Activated naive CD4-positive, alpha-beta T cell treated with Interleukin-2 at 50 U/mL for 16 hours (primary cell): ENCODE measurements at places on chromosomes 2 and 18.

DNA sequence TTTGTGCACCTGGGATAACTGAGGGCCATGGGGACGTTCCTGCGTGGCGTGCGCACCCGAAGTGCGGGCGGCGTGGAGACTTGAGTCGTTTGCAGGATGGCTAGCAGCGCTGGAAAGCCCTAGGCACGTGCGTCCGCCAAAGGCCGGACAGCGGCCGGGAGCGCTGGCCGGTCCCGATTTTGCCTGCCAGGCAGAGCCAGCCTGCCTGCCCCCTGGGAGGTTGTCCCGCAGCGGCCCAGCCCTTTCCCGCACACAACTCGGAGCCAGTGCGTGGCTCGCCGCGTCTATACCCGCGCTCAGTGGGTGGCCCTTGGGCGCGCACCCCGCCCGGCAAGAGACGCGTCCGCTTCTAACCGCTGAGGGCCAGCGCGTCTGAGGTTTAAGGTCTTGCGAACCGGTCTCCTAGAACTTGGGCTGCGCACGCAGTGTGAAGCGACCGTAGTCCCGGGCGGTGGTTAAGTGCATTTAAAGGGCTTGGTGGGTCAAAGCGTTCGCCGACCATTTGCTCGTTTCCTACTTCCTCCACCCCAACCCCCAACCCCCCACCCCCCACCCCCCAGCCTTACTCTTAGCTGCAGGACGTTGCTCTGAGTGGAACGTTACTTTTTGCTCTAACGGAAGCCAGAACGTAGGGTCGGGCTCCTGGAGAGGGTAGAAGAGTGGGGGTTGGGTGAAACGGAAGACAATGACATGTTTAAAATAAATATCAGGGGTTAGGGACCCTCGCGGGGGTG, 627 bp downstream of the CDCA7 start:
- DNase-seq, result peak; percentile 27

DNA sequence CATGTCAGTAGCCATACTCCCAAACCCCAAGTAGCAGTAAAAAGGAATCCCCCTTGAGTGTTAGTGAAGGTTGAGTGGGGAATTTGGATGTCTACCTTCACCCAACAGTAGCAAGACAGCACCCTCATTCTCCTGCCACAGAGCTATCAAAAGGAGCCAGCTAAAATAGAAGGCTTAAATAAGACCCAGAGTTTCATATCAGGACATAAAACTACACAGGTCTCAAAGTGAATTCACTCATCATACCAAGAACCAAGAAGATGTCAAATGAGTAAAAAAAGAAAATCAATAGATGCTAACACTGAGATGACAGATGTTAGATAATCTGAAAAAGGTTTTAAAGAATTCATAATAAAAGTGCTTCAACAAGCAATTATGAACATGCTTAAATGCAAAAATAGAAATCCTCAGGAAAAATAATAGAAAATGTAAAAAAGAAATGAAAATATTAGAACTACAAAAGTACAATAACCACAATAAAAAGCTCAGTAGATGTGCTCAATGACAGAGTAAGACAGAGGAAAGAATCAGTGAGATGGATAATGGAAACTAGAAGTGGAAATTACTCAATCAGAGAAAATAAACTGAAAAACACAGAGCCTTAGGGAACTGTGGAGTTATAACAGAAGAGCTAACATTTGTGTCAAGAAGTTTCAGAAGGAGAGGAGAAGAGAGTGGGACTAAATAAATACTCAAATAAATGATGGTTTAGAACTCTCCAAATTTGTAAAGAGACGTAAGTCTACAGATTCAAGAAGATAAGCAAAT, 90.5 kb downstream of the EDAR start:
- no peak for DNase-seq

DNA sequence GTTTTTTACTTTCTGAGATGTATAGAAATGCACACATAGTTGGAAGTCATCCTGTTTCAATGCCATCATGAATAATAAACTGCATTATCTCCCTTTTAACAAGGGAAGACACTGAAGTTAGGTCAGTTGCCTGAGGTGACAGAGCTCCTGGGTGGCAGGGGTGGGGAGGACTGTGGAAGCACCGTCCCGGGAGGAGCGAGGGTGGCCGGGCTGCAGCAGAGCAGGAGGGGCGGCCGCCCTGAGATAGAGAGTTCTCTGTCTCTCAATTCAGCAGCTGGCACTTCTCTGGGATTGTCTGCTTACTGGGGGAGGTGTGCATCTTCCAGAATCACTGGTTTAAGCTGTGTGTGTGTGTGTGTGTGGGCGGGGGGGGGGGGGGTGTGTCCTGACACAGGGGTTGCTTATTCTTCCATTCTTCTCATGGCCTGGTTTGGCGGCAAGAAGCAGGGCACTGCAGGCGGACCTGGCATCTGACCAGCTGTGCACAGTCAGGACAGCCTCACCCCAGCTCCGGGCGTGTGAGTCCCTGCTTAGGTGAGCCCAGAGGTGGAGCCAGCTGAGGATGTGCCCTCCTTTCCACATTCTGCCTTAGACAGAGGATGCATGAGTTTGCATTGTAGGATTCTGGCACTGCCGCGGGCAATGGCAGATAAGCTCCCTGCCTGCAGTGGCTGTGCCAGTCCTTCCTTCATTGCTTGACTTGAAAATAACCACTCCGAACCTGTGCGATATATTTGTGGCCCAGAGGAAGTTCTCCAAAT, 40.4 kb downstream of the VWA3B start:
- DNase-seq, result no peak

- DNase-seq, result peak; percentile 28
These were observed 29.1 kb downstream of the ARMC9 start for GRCh38 chr2:231227310-231228162.

- DNase-seq, result no peak
These were observed 103.5 kb upstream of the CTDP1 start for GRCh38 chr18:79575891-79576685.

- DNase-seq, result no peak
These were observed 89.5 kb upstream of the ODC1 start for GRCh38 chr2:10537522-10538199.

DNA sequence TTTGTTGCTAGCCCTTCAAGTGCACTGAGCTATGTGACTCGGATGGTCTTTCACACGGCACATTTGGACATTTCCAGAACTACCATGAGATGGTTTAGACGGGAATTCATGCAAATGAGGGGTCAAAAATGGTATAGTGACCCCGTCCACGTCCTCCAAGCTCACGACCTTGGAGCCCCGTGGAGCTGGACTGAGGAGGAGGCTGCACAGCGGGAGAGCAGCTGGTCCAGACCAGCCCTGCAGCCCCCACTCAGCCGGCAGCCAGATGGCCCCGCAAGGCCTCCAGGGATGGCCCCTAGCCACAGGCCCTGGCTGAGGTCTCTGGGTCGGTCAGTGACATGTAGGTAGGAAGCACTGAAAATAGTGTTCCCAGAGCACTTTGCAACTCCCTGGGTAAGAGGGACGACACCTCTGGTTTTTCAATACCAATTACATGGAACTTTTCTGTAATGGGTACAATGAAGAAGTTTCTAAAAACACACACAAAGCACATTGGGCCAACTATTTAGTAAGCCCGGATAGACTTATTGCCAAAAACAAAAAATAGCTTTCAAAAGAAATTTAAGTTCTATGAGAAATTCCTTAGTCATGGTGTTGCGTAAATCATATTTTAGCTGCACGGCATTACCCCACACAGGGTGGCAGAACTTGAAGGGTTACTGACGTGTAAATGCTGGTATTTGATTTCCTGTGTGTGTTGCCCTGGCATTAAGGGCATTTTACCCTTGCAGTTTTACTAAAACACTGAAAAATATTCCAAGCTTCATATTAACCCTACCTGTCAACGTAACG, 88.8 kb downstream of the EPAS1 start:
- no peak for DNase-seq

DNA sequence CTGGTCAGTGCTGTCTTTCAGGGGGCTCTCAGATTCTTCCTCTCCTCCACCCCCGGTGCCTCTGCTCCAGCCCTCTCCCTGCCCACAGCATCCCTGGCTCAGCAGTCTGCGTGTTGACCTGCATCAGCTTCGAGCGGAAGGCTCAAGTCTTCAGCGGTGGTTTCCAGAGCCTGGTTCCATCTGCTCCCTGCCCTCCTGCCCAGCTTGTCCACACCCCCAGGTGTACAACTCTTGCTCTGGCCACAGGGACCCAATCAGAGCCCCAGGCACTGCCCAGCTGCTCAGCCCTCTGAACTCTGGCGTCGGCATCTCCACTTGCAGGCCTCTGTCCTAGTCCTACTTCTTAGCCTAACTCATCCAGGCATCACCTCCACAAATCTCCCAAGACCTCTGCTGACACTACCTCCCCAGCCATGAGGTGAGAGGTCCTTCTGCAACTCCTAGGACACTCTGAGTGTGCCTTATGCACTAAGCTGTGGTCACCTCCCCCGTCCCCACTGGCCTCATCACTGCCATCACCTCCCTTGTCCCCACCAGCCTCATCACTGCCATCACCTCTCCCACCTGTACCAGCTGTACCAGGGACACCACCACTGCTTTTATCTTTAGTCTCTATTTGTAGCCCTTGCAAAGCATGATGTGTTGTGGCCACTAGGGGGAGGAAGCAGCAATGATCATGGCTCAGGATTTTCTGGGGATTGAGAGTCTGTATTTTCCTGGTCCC, 60.9 kb downstream of the EDAR start:
- peak; percentile 5 for DNase-seq

GRCh38 chr18:79901665-79902064, 49.8 kb downstream of the SLC66A2 start:
- no peak for DNase-seq

GRCh38 chr2:120594856-120595685, 140.6 kb upstream of the GLI2 start:
- DNase-seq, result no peak

DNA sequence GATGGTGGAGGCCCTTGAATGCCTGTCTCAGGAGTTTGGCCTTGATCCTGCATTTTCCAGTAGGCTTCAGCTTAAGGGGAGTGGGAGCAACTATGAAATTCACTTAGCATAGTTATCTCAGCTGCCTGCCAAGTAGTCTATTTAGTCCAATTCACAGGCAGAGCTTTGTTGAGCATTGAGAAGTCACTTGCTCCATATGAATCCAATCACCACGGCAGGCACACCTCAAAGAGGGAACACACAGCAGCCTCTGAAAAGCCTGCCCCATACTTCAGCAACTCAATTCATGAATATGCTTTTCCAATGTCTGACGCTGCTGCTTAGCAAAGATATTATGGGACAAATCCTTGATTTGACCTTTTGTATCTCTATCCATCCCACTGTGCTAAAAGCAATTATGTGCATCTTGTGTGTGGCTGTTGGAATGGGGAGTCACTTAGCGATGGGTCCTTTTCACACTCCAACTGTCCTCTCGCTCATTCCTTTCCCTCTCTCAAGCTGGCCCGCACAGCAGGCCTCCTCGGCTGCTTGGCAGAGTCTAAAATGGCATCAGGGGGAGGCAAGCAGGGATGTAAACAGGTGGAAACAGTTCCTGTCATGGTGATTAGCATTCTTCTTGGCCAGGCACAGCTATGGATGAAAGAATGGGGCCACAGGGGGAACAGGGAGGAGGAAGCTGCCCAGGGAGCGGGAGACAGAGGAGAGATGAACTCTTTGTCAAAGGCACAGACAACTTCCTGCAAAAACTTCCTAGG, 56.0 kb upstream of the LRPPRC start:
- DNase-seq, result no peak
